ENCODE measurements at places on chromosomes 2 and 18.

DNA sequence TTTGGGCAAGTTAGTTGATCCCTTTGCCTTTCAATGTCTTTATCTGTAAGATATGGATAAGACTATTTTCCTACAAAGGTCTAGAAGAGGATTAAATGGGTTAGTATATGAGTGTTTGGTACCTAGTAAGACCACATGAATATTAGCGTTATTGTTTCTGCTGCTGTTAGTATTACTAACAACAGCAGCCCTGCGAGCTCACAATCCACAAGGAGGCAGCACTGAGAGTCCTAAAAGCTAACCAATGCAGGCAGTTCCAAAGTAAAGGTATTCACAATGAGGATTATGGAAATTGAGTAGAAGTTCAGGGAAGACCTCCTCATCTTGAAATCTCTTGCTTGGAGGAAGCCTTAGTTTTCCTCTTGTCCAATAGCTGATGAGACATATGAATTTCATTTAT lies 248.9 kb downstream of the TDRD15 start:
- H3K4me3 ChIP-seq = no peak overlapping the region
- H3K27ac ChIP-seq = no peak overlapping the region
- H3K4me1 ChIP-seq = no peaks in the 10 kb centered on the region

DNA sequence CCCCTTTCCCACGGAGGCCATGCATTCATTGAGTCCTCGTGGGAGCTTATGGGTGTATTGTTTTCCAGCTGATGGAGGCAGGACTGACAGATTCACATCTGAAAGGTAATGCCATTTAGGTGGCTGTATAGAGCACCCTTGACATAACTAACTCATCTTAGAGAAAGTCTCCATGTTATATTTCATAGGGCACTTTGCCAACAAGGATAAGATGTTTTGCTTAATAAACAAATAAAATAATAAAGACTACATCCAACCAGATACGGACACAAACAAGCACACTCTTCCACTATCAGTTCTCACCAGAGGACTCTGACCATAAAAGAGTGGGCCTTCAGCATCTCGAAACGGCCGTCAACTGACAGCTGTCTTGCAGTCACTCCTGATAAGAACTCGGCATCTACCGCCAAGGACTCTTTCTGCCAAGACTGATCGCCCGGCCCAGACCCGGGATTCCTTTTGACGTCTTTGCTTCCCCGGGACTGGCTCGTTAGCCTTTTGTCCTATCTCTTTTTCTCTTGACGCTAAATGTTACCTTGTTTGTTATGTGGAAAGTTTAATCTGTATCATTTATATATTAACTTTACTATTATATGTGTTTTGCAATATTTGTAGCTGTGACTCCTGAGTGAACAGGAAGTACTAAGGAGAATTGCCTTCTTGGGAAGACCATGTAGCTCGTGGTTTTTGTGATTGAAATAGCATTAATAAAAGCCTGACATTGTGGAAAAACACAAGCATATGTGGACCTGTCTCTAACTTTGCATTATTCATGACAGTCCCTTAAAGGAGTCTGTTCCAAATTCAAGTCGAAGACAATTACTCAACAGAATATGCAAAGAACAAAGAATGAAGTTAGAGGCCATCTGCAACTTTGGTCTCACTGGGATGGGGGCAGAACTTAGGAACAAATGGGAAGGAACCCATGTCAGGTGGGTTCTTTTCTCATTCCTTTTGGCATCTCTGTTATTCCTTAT lies 195.1 kb downstream of the LPIN1 start:
- no peaks in the 10 kb centered on the region for H3K27me3 ChIP-seq
- H3K36me3 ChIP-seq = no peaks in the 10 kb centered on the region
- DNase-seq = no peak
- peaks cover 12% of the 10 kb centered on the region for H3K4me1 ChIP-seq

DNA sequence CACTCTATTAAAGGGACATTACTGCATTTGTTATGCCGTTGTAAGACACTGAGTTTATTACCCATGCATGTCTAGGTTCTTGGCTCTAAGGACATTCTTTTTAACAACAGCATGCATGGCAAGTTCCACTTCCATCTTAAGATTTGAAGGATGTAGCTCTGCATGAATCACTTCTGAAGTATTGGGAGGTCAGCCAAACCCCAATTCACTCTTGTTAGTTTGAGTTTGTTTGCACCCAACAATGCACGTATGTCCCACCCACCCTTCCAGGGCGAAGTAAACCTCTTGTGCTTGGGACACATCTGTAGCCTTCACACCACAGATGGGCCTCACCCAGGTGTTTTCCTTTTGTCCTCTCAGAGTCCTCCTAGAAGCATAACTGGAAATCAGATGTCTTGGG lies 5.6 kb upstream of the LAMA3 start:
- no peaks in the 10 kb centered on the region for H3K36me3 ChIP-seq
- peaks cover 13% of the 10 kb centered on the region for H3K27me3 ChIP-seq
- DNase-seq = no peak
- H3K4me3 ChIP-seq = no peak overlapping the region
- no peak overlapping the region for H3K27ac ChIP-seq

DNA sequence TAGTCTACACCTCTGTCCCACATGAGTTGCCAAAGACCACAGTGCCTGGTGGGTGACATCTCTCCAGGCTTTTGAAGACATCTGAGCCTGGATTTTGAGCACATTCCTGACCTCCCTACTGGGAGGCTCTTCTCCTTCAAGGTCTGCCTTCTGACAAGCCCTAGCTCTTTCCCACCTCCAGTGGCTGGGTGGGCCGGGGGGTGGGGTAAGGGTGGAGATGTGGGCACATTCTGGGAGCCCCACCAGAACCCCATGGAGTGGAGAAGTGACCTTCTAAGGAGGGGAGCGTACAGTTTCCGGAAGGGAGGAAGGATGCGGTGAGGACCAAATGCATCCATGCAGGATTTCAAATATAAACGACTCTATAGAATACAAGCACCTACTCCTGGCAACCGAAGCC lies 27.9 kb upstream of the ANXA4 start:
- no peak for DNase-seq
- H3K4me1 ChIP-seq = peaks cover 7% of the 10 kb centered on the region
- no peaks in the 10 kb centered on the region for H3K27me3 ChIP-seq
- no peaks in the 10 kb centered on the region for H3K36me3 ChIP-seq
- no peak overlapping the region for H3K27ac ChIP-seq

- DNase-seq = no peak
- H3K4me3 ChIP-seq = no peak overlapping the region
- H3K4me1 ChIP-seq = peaks cover 39% of the 10 kb centered on the region
- H3K27ac ChIP-seq = no peak overlapping the region
Observed at GRCh38 chr2:200379481-200380090, 73.1 kb downstream of the SPATS2L start.

- H3K36me3 ChIP-seq = no peaks in the 10 kb centered on the region
- H3K4me1 ChIP-seq = no peaks in the 10 kb centered on the region
- H3K27me3 ChIP-seq = no peaks in the 10 kb centered on the region
- DNase-seq = no peak
Observed at GRCh38 chr2:191351298-191351697, 106.1 kb downstream of the MYO1B start.

GRCh38 chr2:206112846-206113547 lies 27.0 kb upstream of the INO80D start:
- no peak overlapping the region for H3K4me3 ChIP-seq
- no peak overlapping the region for H3K27ac ChIP-seq
- no peaks in the 10 kb centered on the region for H3K27me3 ChIP-seq
- no peaks in the 10 kb centered on the region for H3K36me3 ChIP-seq
- H3K4me1 ChIP-seq = no peaks in the 10 kb centered on the region

- H3K4me3 ChIP-seq = no peak overlapping the region
- no peak overlapping the region for H3K27ac ChIP-seq
- DNase-seq = no peak
- H3K27me3 ChIP-seq = no peaks in the 10 kb centered on the region
- no peaks in the 10 kb centered on the region for H3K4me1 ChIP-seq
Observed at GRCh38 chr2:57881998-57882888, 164.4 kb upstream of the VRK2 start.

DNA sequence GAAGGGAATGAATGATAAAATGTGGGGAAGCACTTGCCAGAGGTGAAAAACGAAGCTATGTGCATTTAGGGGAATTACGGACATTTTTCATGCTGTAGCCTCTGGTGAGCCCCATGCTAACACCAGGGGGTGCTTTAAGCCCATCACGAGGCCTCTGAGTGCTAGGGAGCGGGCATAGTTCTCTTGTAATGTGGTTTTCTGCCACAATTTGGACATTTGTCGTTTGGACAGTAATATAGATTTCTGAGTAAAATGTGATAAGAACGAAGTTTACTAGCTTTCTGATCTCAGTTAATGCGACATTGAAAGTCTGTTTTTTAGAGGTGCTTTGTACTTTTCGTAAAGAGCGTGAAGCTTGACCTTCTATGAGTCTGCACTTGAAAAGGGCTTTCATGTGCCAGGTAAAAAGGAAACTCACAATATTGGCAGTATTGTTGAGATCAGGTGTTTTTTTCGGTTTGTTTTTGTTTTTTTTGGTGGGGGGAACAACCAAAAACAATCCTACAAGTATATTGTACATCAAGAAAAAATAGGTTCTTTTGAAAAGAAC lies 50.6 kb downstream of the TRAF3IP1 start:
- DNase-seq = peak; percentile 40
- no peaks in the 10 kb centered on the region for H3K4me1 ChIP-seq
- no peaks in the 10 kb centered on the region for H3K27me3 ChIP-seq
- no peak overlapping the region for H3K27ac ChIP-seq

DNA sequence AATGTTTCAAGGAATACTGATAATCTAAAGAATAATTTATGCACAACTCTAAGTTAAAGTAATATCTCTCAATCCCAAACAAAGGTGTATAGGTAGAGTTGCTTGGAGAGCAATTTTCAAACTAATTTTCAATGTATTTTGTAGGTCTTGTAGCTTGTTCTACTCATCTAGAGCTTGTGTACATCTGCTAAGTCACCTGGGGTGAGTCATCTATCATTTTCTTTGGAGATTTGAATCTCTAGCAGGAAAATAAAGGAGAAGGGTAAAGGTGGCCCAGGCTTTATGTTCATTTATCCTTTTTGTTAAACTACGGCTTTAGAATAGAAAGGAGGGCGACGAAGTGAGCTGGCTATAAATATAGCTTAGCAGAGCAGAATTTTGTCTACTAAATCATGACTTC lies 76.8 kb upstream of the THUMPD2 start:
- H3K36me3 ChIP-seq = no peaks in the 10 kb centered on the region
- H3K27me3 ChIP-seq = no peaks in the 10 kb centered on the region
- no peak overlapping the region for H3K27ac ChIP-seq
- DNase-seq = no peak

DNA sequence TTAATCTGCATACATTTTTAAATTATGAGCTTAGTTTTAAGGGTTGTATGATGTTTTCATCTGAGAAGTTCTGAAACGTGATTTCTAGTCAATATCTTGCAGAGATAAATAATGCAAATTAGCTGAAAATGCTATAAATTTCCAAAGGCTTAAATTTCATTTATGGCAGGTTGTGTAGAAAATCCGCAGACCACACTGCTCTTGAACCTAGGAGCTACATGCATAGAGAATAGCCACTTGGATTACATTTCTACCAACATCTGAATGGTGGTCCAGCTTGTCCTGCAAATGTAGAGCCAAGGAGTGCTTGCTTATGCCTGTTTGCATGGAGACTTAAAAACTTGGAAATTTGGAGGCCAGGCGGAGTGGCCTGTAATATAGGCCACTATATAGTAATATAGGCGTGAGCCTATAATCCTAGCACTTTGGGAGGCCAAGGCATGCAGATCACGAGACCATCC lies 6.8 kb downstream of the MAT2A start:
- H3K4me3 ChIP-seq = no peak overlapping the region
- peaks cover 38% of the 10 kb centered on the region for H3K36me3 ChIP-seq
- H3K4me1 ChIP-seq = peaks cover 5% of the 10 kb centered on the region
- DNase-seq = no peak
- H3K27ac ChIP-seq = no peak overlapping the region
- no peaks in the 10 kb centered on the region for H3K27me3 ChIP-seq

DNA sequence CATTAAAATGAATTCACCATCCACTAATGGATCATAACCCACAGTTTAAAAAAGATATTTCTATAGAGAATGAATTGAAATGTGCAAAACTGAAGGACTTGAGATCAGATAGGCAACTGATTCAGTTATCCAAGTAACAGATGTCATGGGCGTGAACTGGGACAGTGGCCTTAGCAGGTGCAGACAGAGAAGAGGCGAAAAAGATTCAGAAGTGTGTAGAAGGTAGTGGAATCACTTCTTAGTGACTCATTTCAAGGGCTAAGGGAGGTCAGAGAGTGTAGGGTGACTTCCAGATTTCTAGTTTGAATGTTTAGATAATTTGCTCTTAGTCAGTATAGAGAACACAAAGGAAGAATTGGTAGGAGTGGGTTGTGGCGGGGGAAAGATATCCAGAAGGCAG lies 79.7 kb downstream of the EHBP1 start:
- H3K27ac ChIP-seq = no peak overlapping the region
- H3K4me3 ChIP-seq = no peak overlapping the region
- no peak for DNase-seq

DNA sequence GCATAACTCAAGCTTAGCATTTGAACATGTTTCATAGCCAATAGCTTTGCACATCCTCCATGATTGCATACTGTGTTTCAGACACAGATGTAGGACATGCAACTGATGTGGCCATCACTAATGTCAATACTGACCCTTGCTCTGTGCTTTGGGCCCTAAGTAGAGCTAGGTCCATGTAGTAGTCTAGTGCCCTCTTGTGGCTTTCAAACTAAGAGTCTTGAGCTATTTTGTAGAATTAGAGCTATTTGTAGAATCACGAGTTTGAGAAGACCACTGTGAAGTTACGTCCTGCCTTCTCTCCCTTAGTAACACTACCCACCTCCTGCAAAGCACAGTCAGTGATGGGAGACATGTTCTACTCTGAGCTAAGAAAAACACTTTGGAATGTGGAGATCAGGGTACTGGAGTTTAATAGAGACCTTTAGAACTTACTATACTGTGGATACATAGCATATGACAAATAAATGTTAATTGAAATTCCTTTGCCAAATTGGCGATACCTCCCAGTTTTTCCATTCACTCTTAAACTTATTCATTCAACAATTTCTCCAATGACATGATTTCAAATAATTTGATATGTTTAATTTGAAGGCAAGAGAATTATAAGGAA lies 306.5 kb upstream of the TNP1 start:
- H3K36me3 ChIP-seq = no peaks in the 10 kb centered on the region
- H3K27ac ChIP-seq = no peak overlapping the region

DNA sequence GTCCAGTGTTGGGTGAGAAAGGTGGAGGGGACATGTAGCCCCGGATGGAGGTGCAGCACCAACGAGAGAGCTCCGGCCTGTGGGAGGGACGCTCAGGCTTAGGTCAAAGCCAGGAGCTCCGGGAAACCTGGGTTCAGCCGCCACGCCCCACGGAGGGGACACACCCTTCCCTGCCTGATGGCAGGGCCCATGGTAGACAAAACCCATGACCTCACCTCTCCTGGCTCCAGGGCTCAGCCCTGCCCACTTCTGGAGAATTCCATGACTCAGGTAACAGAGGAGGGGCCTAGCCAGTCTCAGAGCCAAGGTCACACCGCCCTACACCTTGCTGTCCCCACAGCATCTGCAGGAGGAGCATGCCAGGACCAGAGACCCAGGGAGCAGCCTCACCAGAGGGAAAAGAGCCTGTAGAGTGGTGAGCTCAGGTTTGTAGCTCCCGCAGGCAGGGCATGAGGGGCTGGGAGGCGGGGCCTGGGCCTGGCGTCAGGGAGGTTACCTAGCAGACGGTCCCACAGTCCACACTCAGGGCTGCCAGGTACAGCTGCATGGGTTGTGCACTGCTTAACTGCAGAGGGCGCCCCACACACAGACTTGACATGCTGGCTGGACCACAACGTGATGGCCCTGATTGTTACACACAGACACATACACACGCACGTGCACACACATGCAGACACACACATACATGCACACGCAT lies 70.8 kb upstream of the SMAD7 start:
- DNase-seq = no peak
- no peak overlapping the region for H3K4me3 ChIP-seq
- no peaks in the 10 kb centered on the region for H3K27me3 ChIP-seq
- H3K27ac ChIP-seq = no peak overlapping the region

GRCh38 chr2:68377137-68377780 lies 12.2 kb downstream of the PLEK start:
- H3K36me3 ChIP-seq = peaks cover 12% of the 10 kb centered on the region
- no peak overlapping the region for H3K27ac ChIP-seq

All from CD8-positive, alpha-beta memory T cell (primary cell).